ENCODE measurements at places on chromosomes 1 and 21. TPM values are rescaled to one million over a fixed set of nuclear protein-coding genes. Genes with fewer than 3 reads are reported as not detected.

SAMSN1 gene
- total RNA-seq, result not detected

DNA sequence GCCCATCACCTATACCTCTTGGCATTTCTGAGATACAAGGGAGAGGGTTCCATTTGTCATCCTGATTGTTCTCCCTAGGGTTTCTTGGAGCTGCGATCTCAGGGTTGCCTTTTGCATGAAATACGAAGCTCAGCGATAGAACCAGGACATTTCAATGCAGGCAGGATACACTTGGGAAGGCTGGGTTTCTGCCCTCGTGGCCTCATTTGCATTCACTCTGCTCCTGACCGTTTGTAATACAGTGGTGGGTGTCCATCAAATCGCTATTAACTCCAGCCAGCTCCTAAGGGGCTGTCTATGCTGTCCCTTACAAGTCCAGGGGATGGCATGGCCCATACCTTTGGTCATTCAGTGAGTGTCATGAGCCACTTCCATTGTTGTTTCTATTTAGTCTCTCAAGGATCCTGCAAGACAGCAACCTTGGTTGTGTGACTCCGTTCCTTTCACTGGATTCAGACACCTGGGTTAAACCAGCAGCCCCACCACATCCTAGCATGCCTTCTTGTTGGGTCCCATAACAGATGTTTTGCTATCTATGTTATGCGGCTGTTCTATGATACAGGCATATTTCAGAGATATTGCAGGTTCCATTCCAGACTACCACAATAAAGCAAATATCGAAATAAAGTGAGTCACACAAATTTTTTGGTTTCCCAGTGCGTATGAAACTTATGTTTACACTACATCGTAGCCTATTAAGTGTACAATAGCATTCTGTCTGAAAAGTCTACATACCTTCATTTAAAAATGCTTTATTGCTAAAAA, 18.3 kb downstream of the KAZN start:
- no peak for DNase-seq

GRCh38 chr1:235689356-235689755, 39.8 kb upstream of the GNG4 start:
- DNase-seq, result no peak

DNA sequence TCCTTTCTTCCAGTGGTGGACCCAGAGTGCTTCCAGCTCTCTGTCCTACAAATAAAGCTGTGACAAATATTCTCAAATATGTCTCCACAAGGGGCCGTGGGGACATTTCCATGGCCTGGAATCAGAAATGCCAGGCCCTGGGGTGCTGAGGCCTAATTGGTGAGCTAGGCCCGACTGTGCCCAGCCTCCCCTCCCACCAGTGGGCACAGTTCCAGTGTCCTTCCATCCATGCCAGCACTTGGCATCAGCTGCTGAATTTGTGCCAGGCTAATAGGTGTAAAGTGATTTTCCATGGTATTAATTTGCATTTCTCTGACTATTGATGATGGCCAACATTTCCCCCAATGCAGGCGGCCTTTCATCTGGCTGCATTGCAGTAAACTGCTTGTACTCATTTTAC, 48.5 kb upstream of the B3GALT5 start:
- no peak for DNase-seq

GRCh38 chr1:68231627-68232288, 565 bp downstream of the WLS start:
- DNase-seq, result peak; percentile 49

DNA sequence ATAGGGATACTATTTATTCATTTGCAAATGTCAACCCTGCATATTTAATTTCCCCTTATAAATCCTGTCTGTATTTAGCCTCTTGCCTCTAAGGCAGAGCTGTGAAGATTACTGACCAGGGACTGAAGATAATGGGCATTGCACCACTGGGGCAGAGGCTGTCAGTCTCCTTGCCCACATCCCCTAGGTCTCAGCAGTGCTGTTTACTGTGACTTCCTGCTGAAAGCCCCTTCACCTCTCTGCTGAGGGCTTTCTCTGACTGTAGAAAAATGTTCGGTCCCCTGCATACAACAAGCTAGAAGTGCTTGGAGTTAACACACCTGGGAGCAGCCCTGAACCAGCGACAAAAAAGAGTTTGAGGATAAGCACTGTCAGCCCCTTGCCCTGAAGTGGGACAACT, 28.8 kb downstream of the SLC5A9 start:
- DNase-seq, result no peak

DNA sequence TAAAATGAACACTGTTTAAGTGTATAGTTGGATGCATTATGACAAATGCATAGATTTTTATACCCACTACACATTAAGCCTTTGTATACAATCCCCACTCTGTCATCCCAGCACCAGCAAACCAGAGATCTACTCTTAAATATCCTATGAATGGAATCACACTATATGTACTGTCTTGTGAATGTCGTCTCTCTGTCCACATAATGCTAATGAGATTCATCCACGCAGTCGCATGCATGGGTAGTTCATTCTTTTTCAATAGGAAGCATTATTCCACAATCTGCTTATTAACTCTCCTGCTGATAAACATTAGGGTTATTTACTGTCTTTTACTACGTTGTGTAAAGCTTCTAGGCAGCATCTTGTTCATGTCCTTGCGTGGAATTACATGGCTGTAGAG, 892.3 kb downstream of the LTN1 start:
- peak; percentile 95 for DNase-seq

- DNase-seq, result no peak
Observed at GRCh38 chr1:203320591-203321272, 15.4 kb downstream of the BTG2 start.

SH2D5 gene
- total RNA-seq, result 3.7 TPM

- DNase-seq, result no peak
Observed at GRCh38 chr1:70358921-70359564, 4.5 kb upstream of the ANKRD13C start.

GJC2 gene
- total RNA-seq, result 0.16 TPM

NBPF6 gene
- not detected for total RNA-seq

- no peak for DNase-seq
Observed at GRCh38 chr1:240462766-240463395, 149.1 kb downstream of the GREM2 start.

DNA sequence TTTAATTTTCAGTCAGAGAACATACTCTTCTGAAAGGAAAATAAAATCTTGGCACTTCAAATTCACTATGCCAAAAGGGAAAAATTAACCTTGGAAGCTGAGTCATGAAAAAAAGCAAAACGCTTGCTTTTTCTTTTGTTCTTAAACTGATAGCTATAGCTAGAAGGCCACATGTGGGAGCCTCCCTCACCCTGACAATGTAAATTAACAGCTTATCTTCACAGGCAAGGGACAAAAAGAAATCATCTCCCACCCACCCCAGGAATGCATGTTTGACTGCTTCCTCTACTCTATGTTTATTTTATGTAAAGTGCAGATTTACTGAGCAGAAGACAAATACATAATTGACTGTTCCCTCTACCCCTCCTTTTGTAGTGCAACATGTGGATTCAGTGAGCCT, 38.0 kb downstream of the EBNA1BP2 start:
- DNase-seq, result no peak

DNA sequence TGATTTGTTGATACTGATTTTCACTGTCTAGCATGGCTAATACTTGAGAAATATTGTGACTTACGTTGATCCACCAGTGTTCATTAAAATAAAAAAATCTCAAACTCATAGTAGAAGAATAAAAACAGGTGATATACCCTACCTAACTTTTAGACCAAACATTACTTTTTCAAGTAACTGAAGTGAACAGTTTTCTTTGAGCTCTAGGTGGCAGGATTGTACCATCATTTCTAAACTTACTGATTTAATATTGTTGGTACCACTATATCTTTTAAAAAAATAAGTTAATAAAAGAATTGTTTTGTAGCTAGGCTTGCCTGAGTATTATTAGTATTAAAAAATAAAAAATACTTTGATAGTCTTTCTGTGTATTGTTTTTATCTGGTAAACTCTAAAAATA, 21.5 kb downstream of the CDC73 start:
- DNase-seq, result peak; percentile 37

LENEP gene
- total RNA-seq, result 0.48 TPM

CTXND2 gene
- not detected for total RNA-seq

DNA sequence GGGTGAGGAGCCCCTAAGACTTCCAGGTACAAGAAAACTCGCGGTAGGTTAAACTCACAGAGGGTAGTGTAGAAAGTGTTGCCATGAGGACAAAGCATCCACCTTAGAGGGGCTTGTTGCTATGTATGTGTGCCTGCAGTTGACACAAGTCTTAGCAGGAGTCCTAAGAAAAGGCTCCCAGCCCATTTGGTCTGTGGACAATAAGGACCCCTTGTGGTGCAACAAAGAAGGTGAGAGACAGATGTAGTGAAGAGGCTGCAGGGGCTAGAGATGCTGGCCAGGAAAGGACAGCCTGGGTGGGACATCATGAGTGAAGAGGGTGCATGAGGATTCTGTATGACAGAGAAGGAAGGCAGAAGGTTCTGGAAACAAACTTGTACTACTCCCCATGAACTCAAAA, 36.3 kb upstream of the IL10 start:
- peak; percentile 67 for DNase-seq

GRCh38 chr1:150281221-150281757, 1.1 kb upstream of the CIART start:
- DNase-seq, result peak; percentile 86

DNA sequence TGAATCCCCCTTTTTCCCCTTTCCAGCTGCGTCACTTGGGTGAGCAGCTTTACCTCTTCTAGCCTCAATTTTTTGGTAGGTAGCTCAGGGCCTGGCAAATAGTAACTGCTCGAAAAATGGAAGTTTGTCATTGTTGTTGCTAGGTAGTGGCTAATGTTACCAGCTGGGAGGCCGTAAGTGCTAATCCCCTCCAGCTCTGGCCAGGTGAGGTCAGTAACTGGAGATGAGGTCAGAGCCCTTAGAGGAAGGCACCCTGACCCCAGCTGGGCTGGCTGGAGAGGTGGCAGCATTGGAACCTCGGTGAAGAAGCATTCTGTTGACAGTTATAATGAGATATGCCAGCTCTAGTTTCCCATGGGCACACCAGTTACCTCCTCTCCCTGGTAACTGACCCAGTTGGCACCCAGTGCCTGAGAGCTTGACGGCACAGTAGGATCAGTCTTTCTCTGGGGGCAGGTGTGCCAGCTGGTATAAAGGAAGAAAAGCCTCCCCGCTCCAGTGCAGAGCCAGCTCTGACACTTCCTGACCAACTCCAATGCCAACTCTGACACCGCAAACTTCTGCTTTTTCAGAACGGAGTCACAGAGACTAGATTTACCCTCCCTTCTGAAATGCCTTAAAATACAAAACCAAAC, 35.0 kb upstream of the SLC2A1 start:
- DNase-seq, result no peak

GRCh38 chr1:231093156-231093922, 53.3 kb upstream of the FAM89A start:
- DNase-seq, result peak; percentile 55
